T-helper 2 cell treated with Interferon-gamma antibody and Interleukin-4, amounts not matched to agents 100 ng/mL and 5 ng/mL, for 36 hours (primary cell): ENCODE measurements at places on chromosomes 6 and 20. TPM values are rescaled to one million over a fixed set of nuclear protein-coding genes. Genes with fewer than 3 reads are reported as not detected.

Gene CRIP3
- 0.23 and 0.34 TPM in 2 replicates for total RNA-seq

Gene TGM3
- not detected in 2 replicates for total RNA-seq

Gene ERVFRD-1
- 0.07 TPM in 1 of 2 replicates, not detected in the other for total RNA-seq

Gene PLCG1
- 414 and 416 TPM in 2 replicates for total RNA-seq

Gene FYN
- total RNA-seq: 119 and 125 TPM in 2 replicates
